Fibroblast of skin of scalp (primary cell): ENCODE measurements at places on chromosomes 4 and X.

DNA sequence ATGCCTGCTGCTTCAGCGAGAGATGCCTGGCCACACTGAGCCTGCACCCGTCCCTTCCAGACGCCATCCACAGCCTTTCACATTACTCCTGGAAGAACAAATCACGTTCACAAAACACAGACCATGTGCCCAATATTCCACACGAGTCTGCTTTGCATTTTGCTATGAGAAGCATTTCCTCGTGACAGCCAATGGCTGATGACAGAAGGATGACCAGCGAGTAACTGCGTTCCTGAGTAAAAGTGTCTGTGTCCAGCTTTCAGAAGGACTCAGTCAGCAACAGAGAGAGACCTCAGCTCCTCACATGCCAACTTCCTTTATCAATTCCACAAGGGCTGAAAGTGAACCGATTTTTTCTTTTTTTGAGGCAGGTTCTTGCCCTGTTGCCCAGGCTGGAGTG, 19.5 kb downstream of the NAT8L start:
- DNase-seq: no peak

- DNase-seq: peak; percentile 10
These were observed 35.3 kb upstream of the DCX start for GRCh38 chrX:111447298-111447697.

GRCh38 chr4:76498550-76498949, 63.5 kb downstream of the SHROOM3 start:
- no peak for DNase-seq

GRCh38 chr4:1882850-1883271, 11.7 kb downstream of the NSD2 start:
- no peak for DNase-seq

- no peak for DNase-seq
These were observed 150.3 kb downstream of the FGF16 start for GRCh38 chrX:77597511-77597910.

- DNase-seq: peak; percentile 82
These were observed 483.7 kb upstream of the FTHL17 start for GRCh38 chrX:31555506-31555905.

DNA sequence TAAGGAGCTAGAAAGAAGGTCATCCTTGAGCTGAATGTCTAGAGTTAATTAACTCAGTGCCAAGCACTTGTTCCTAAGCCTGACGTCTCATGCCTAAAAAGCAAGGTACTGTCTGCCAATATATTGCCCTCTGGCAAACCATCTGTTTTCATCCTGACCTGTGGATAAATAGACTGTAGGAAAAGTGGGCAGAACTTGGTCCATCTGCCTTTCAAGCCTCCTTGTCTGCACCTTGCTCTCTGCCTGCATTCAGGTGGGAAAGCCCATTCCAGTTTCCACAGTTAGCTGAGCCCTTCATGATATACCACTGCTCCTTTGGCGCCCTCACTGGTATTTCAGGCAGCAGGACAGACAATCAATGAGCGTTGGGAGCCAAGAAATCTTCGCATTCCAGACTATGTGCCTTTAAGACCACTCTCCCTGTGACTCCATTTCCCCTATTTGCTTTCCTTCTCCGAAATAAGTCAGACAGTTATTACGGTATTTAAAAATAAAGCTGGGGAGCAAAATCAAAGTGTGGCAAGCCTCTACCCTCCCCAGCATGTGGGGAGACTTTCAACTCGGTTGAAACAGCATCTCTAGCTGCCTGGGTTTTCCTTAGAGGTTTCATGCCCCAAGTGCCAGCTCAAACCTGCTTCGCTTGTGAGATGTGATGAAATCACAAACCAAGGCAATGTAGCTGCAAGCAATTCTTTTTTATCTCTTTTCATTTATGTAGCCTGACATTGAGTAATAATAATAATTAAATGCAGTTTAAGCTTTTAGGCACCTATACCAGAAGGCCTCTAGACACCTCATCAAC, 2.5 kb upstream of the CCDC149 start:
- no peak for DNase-seq

DNA sequence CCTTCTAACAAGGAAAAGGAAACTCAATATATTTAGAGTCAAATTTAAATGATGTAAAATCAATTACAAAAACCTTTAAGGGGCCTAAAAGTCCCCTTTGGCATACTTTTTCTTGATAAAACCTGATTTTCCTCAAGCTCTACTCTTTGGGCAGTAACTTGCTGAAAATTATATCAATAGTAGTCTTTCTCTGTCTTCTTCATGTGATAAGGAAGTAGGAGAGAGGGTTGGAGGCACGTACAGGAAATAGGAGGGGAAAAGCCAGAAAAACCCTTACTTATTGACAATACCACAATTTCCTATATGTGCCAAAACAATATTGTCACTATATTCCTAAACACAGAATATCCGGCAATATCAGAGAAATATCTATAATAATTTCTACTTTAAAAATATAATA, 9.6 kb downstream of the RHOH start:
- no peak for DNase-seq

- no peak for DNase-seq
These were observed 68.0 kb downstream of the ADRA2C start for GRCh38 chr4:3834186-3834662.

DNA sequence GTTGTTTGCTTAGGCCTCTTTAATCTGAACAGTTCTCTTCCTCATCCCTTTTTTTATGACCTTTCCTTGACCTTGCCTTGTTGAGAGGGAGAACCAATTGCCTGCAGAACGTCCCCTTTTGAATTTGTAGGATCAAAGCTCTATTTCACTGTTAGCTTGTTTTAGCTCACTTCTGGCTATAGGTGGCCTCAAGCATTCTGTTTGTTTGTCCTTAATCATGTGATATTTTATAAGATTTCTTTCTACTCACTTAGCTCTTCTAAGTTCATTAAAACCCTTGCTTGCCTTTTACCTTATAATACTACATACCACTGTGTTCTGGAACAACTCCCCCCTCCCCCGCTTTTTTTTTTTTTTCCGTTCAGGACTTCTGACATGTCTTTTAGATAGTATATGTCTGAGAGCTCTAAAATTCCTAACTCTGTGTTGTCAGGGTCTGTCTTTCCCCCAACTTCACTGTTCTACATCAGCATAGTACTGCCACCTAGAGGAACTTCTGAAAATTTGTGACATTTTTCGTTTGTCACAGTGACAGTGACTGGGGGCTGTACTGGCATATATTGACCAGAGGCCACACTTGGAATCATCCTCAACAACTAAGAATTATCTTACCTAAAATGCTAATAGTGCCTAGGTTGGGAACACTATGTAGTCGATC, 128.5 kb downstream of the LARP7 start:
- peak; percentile 33 for DNase-seq

DNA sequence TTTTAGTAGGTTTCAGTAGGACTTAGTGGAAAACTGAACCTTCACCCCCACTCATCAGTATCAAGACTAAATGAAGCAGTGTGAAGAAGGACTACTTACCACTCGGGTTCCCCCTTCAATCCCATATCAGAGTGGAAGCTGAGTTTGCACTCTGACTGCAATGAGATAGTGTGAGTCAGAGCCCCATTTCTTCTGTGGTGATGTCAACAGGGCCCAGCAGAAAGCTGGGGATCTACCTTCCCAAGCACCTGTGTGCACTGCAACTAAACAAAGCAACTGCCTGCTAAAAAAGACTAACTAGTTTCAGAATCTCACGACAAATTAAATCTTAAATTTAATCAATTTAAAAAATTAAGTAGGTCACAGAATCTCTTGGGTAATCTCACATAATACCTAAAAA, 1837.0 kb upstream of the PCDH7 start:
- no peak for DNase-seq

DNA sequence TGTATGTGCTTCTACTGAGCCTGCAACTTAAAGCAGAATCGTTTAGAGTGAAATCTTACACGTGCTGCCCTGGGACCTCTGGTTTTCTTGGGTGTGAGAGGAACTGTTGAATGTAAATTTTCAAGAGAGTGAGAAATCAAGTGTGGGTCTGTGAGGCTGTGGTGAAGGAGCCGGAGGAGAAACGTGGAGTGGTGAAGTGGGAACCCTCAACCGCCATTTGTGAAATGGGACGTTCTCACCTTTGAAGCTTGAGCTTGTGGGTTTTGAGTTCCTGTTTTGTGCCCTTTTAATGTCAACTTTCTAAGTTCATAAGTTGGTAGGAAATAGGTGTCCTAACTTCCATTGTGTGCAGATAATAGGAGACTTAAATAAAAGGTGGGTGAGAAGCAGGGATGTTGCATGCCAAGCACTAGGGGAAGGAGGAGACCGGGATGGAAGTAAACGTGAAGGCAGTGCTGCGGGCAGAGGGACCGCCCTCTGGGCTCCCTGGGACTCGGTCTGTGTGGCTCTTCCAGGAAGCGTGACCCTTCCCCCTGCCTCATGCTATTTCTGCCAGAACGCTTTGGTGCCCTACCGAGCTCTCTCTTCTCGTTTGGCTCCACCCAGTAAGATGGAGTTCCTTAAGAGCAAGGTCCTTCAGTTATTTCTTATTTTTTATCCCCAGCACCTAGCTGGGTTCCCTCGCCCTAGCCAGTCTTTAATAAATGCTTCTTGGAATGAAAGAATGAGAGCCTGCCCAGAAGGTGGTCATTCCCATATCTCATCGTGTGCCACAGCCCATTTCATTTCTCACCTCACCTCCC, 56.0 kb downstream of the TMEM131L start:
- no peak for DNase-seq

DNA sequence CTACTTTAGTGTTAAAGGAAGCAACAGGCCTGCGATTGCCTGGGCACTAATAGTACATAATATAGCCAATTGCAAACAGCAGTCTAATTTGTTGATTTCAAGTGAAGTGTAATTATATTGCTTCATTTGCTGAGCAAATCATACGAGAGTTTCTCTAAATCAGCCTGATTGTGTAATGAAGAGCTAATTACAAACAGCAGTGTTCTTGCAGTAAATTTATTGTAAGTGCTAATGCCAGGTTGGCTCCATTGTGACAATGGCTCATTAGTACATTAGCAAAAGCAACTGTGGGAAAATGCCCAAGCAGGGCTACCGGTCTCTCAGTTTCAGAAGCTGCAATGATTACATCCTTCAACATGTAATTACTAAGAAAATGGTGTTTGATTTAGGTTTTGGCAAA, 591.5 kb downstream of the GALNTL6 start:
- DNase-seq: no peak

DNA sequence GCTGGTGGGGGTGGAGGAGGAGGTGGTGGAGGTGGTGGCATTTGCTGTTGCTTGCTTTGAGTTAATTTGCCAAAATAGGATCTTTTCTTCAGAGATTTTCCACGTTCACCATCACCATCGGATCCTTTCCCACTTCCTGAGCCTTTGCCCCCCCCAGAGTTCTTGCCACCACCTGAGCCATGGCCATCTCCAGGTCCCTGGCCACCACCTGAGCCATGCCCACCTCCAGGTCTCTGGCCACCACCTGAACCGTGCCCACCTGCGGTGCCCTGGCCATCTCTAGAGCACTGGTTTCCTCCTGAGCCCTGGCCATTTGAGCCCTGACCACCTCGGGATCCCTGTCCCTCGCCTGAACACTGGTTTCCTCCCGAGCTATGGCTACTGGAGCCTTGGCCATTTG, 1.9 kb downstream of the IRS4 start:
- DNase-seq: no peak

- no peak for DNase-seq
These were observed 22.9 kb downstream of the SHROOM3 start for GRCh38 chr4:76457885-76458284.

DNA sequence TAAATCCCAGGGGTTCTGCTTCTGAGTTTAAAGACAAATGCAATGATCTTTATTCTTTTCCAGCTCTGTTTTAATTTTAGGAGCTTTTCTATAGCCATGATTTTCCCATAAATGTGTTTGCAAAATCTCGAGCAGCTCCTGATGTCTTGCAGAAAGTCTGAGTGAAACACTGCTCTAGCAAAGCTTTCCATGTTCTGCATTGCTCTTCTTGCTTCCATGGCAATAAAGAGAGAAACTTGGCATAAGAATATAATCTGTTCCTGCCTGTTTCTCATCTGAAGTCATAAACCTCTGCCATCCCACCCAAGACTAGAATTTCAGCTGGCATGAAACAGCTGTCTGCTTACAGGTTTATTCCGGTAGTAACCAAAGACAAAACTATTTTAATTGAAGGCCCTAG, 254.5 kb downstream of the SPRY1 start:
- DNase-seq: peak; percentile 19

GRCh38 chrX:154750301-154751202, at the start of gene GAB3:
TSS of gene GAB3 (minus strand) at chrX:154751077. CDS start at chrX:154751025, 52 bp downstream.
- DNase-seq: no peak

DNA sequence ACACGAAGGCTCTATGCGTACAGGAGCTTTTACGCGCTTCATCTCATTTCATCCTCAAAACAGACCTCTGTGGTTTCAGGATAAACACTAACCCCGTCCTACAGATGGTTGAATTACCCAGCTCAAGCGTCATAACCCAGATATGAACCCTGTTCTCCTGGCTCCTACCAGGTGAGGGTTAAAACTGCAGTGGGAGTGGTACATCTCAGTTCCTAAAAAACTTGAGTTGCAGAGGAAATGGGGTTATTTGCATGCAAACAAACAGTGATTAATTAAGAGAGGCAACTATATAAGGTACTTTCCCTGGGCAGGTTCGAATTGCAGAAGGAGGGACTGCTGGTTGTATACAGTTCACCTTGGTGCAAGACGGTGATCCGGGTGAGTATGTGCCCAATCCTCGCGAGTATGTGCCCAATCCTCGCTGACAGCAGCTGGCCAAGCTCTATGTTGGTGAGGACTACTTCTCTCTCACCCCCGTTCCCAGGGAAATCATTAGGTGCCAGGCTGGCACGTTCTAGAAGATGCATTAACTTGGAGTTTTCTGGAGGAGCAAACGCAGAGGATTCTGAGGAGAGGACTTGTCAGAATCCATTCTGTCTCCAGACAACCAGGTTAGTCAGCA, 72.6 kb downstream of the FHDC1 start:
- no peak for DNase-seq

DNA sequence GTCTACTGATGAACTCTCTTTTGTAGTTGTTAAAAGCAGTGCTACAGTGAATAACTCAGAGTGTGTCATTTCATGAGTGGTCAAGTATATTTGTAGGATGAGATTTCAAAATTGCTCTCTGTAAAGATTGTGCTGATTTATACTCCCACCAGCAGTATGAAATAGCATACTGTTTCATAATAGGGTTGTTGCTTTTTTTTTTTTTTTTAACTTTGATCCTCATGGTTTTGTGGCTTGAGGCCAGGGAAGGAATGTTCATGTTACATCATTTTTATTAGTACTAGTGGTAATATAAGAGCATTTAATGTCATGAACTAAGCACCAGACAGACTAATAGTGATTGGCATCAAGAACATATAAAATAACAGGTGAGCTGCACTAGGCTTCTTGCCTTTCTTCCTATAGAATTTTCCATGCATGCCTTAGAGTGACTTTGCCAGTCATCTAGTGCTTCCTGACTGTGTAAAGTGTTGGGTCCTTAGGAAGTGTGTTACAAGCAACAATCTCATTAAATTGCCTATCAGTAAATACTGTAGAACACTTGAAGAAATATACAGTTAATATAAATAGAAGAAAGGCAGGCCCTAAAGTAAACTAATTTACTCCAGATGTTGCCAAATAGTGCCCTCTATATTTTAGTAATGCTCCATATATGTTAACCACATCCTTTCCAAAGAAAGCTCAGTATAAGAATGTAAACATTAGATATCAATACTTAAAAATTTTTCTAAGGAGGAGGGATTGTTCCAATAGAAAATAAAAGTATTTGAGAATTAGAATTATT, 38.6 kb upstream of the MSMO1 start:
- DNase-seq: peak; percentile 74

GRCh38 chrX:14997271-14997670, 124.0 kb downstream of the MOSPD2 start:
- no peak for DNase-seq

GRCh38 chrX:101550751-101551379, 518 bp downstream of the ARMCX1 start:
- peak; percentile 47 for DNase-seq

GRCh38 chr4:1137850-1138249, 24.5 kb upstream of the RNF212 start:
- no peak for DNase-seq

- DNase-seq: no peak
These were observed 142.0 kb upstream of the NUDT6 start for GRCh38 chr4:123064390-123064789.
